ENCODE measurements at places on chromosomes 1 and 21.
A peak's percentile ranks its signal among the peaks of the same experiment; 100 is the strongest.

GRCh38 chr1:169106921-169107602 is 572 bp downstream of the ATP1B1 start:
- no peak for DNase-seq

- DNase-seq, result no peak
Observed at GRCh38 chr1:196372896-196373536, 235.2 kb downstream of the KCNT2 start.

- no peak for DNase-seq
Observed at GRCh38 chr21:15826147-15826780, 96.5 kb downstream of the USP25 start.

DNA sequence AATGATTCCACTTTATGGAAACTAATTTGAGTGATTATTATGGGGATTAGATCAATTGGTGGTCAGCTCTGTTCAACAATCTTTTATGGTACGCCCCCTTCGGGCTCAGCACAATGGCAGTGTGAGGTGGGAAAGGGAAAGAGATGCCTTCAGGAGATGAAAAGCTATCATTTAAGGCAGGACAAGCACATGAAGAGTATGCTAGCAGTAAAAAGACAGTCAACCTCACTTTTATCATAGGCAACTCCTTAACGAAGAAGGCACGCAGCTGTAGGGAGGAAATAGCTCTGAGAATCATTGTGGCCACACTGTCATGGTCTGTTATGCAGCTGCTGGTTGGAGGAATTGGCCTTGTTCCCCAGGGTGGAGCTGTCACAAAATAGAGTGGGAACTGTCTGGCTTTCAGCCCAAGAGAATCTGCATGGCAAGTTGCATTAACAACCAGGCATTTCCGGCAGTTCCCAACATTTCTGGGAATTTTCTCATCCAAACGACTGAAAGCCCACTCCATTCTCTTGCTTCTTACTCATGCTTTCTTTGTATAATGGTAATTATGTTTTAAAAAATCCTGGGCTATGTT is 54.4 kb upstream of the BCL10 start:
- DNase-seq, result no peak

- no peak for DNase-seq
Observed at GRCh38 chr1:13820055-13820454, 120.1 kb downstream of the PRDM2 start.

- DNase-seq, result no peak
Observed at GRCh38 chr1:23177438-23178380, 9.1 kb upstream of the LUZP1 start.

- DNase-seq, result no peak
Observed at GRCh38 chr1:9466780-9467758, 72.2 kb upstream of the SLC25A33 start.

- DNase-seq, result no peak
Observed at GRCh38 chr1:162689745-162690671, 57.7 kb downstream of the DDR2 start.

DNA sequence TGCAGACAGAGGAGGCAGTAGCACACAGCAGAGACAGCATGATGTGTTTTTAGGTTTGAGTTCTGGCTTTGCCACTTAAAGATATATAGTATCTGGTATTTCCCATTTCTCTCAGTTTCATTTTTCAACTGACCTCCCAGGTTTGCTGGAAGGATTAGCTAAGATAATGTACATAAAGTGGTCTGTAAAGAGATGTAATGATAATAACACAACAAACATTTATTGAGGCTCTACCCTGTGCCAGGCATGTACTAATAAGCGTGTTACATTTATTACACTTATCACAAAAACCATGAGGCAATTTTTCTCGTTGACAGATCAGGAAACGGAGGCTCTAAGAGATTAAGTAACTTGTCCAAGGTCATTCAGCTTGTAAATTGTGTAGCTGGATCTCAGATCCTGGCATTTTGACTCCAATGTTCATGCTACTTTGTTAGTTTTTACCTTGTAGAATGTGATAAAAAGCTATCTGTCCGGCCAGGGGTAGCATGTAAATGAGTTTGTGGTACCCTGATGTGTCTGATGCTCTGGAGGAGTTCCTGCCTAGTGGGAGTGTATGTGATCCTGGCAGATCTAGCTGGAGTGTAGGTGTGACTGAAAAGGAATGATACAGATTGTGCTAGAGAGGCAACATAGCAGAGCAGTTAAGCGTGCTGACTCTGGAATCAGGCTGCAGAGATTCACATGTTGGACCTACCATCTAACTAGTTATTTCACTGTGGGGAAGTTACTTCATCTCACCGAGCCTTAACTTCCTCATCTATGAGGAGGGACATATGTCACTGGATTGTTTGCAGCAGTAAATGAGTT is 146.6 kb downstream of the VPS13D start:
- no peak for DNase-seq

GRCh38 chr1:15522551-15522950 is 1.5 kb downstream of the CASP9 start:
- DNase-seq, result no peak

- no peak for DNase-seq
Observed at GRCh38 chr21:27721675-27722074, 754.8 kb upstream of the ADAMTS5 start.

- DNase-seq, result no peak
Observed at GRCh38 chr21:19510653-19511052, 1107.1 kb upstream of the TMPRSS15 start.

DNA sequence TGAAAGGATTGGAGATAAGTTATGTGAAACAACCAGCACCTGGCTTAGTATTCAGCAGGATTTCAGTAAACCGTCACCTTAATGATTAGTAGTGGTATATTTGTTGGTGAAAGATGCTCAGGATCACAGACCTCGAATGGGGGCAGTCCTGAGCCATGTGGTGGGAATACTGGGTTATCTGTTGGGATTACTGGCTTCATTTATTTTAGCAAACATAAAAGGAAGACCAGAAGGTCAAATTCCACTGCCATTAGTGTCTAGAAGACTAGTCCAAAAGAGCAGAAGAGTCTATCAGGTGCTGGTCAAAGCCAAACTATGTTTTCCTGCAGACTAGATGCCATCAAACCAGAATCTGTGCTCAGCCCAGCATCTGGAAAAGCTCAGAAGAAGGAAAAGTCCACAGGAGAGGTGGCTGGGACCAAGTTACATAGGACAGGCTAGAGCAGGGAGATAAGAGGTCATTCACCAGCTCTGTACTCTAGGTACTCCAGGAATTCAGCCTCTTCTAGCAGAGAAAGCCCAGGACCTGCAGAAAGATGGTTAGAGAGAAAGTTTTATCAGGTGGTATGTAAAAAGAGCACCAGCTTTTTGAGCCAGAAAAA is 343.4 kb downstream of the PLPP3 start:
- no peak for DNase-seq

GRCh38 chr1:31714442-31715086 is 10.7 kb upstream of the COL16A1 start:
- DNase-seq, result peak; percentile 65

DNA sequence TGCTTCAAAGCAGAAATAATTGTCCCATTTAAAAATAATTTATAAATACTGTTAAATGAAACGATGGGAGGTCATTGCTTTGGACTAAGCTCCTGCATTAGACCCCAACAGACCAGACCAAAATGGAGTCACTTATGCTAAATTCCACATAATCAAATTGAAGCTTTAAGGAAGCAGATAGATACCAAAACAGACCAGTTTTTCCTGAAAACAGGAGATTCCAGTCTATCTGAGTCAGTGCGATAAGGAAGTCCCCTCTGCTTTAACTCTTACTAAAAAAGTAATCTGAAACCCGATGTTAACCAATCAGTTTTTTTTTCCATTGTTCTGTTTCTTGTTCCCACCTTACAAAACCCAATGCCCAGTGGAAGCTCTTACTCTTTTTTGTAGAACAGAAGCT is 16.2 kb upstream of the DNASE2B start:
- no peak for DNase-seq

- DNase-seq, result no peak
Observed at GRCh38 chr1:55164906-55165305, 50.3 kb downstream of the USP24 start.

DNA sequence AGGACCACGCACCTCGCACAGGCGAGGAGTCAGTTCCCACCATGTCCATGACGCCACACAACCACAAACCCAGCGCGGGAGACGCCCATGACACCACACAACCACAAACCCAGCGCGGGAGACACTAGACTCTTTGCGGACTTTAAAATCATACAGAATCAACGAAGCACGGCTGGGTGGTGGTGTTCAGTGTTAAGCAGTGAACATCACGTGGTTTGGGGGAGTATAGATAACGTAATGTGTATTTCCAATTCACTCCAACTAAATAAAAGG is 19.2 kb downstream of the PTTG1IP start:
- DNase-seq, result no peak

DNA sequence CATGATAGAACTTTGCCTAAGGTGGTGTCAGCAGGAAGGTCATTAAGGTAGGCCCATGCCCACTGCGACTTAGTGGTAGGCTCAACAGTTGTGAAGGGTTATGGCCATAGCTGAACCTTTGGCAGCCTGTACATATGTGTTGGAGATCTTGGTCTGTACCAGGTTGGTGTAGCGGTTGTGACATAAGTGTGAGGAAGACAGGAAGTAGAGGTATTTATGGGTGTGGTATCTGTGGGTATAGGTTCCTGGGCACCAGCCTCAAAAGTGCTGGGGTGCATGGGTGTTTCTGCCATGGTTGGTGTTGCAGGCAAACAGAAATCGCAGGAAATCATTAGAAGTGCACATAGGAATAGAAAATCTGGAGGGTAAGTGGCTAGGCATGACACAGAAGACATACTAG is 18.6 kb upstream of the LRIF1 start:
- DNase-seq, result no peak

DNA sequence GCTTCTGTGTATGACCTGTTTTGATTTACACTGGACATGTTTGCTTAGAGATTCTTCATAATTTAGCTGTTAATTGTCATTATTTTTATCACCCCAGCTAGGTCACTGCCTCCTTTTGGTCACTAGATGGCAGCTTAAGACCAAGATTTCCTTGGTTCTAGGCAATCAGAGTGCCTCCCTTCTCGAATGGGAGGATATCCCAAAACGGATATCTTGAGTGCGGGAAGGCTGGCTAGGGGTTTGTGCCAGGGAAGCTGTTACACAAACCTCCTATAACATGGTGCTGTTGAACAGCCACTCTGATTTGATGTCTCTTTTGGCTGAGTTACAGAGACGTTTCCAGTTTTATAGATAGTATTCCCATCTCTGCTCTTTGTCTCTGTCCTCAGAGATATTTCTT is 283.5 kb downstream of the S1PR1 start:
- no peak for DNase-seq

GRCh38 chr1:240701412-240701811 is 89.5 kb upstream of the GREM2 start:
- DNase-seq, result no peak

- no peak for DNase-seq
Observed at GRCh38 chr1:71135571-71135970, 54.7 kb upstream of the ZRANB2 start.

DNA sequence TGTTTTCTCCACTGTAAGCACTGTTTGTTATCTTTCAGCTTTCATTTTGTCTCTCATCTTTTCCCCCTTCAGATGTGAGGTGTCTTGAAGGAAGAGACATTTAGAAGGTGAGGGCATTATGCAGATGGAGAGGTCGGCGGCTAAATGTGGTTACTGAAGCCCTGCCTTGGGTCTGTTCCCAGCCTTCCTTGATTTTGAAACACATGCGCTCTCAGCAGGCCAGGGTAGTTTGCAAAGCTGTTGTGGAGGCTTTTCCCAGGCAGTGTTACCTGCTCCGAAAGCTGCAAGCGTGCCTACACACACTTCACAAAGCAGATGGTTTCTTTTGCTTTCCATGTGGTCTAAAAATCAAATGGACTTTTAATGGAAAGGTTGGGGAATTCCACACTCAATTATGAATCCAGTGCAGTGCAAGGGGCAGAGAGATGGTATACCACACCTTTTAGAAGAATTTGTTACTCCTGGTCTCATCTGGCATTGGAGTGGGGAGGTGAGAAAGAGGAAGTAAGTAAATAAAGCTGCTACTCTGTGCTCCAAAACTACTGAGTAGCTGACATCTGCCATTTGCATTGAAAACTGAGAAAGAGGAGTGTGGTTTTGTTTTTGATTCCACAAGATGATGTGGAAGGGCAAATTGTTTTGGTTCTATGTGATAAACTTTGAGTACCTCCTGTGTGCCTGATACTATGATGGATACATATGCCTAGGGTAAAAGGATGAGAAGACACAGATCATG is 91.9 kb downstream of the NFIA start:
- no peak for DNase-seq

DNA sequence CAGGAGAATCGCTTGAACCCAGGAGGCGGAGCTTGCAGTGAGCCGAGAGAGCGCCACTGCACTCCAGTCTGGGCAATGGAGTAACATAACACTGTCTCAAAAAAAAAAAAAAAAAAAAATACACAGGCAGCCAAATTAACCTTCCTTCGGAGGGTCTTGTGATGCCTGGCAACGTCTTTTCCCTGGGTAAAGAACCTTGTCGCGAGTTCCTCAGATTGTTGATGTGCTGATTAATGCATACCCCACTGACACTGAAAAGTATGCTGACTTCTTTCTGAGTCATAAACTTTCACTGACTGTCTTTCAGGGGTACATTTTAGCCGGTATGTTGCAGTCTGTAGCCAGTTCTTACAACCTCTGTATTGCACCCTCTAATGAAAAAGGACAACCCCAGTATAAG is 95.1 kb upstream of the SOD1 start:
- DNase-seq, result no peak

DNA sequence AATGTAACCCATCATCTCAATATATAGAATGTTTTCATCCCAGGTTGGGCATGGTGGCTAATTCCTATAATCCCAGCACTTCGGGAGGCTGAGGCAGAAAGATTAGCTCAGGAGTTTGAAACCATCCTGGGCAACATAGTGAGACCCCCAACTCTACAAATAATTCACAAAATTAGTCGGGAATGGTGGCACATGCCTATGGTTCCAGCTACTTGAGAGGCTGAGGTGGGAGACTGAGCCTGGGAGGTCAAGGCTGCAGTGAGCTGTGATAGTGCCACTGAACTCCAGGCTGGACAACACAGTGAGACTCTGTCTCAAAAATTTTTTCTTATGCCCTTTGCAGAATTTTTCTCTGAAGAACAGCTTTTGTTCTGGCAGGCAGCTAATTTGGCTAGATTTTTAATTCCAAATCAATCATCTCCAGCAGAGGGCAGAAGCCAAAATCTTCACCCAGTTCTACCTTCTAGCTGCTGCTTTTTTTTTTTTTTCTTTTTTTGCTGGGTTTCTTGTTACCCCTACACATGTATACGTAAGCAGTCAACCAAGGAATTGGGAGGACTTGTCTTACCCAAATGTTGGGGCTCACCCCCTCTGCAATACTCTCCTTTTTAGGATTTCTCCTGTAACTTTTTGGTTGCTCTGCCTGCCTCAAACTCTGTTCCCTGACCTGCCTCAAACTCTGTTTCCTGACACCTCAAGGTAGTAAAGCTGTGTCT is 2.7 kb upstream of the RAD54L start:
- DNase-seq, result no peak

- no peak for DNase-seq
Observed at GRCh38 chr21:41614511-41614910, 106.6 kb upstream of the TMPRSS2 start.

GRCh38 chr1:232622981-232623380 is 7.0 kb downstream of the SIPA1L2 start:
- DNase-seq, result no peak

Data from omental fat pad (tissue), 4 donors.